ENCODE measurements at places on chromosomes 16 and 17.

DNA sequence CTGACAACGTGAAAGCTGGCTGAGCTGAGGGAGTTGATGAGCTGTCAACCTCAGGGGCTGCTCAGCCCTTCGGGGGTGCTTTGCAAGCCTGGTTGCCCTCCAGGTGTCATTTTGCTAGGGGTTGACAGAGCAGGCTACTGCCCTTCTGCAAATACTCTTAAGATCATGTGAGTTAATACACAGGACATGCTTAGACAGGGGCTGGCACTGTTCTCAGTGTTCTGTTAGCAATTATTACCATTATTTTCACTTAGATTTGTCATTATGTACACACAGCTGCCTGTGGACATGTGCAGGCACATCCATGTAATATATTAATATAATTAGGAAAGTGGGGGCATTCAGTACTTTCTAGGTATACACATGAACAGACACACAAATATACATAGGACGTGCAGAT is 554.3 kb upstream of the HSBP1 start:
- no peaks in the 10 kb centered on the region for H3K36me3 ChIP-seq
- H3K4me1 ChIP-seq, result no peaks in the 10 kb centered on the region
- H3K27ac ChIP-seq, result no peak overlapping the region
- no peak for DNase-seq
- H3K4me3 ChIP-seq, result no peak overlapping the region

DNA sequence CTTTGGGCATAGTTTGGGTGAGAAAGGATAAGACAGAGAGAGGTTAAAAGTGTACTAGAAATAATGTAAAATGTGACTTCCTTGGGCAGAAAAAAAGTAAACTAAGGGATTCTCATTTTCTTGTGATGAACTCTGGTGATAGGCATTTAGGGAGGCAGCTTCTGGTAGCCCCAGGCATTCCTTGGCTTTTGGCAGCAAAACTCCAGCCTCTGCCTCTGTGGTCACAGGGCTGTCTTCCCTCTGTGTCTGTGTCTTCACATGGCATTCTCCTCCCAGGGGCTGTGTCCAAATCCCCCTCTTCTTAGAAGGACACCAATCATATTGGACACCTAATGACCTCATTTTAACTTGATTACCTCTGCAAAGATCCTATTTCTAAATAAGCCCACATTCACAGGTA is 54.7 kb downstream of the HS3ST3B1 start:
- H3K27ac ChIP-seq, result no peak overlapping the region
- no peak overlapping the region for H3K4me3 ChIP-seq
- no peak for DNase-seq
- peaks cover 19% of the 10 kb centered on the region for H3K4me1 ChIP-seq
- no peaks in the 10 kb centered on the region for H3K36me3 ChIP-seq

DNA sequence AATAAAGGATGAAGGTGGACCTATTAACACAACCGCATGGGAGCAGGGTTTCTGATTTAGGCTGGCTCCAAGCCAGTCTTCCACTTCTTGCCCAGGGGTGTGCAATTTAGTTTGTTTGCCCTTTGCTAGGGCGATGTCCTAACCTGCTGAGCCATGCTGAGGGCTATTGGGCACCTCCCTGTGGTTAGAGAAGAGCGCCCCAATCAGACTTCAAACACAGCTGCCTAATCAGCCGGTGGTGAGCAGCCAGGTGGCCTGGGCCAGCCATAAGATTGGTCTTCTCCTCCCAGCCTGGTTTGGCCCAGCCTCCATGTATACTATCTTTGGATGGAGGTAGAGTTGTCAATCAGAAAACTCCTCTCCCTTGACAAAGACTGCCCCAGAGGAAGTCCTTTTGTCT is 15.7 kb downstream of the TMEM94 start:
- peaks cover 2% of the 10 kb centered on the region for H3K4me1 ChIP-seq
- no peaks in the 10 kb centered on the region for H3K27me3 ChIP-seq
- no peak overlapping the region for H3K27ac ChIP-seq
- H3K36me3 ChIP-seq, result peaks cover 17% of the 10 kb centered on the region
- no peak for DNase-seq
- no peak overlapping the region for H3K4me3 ChIP-seq

DNA sequence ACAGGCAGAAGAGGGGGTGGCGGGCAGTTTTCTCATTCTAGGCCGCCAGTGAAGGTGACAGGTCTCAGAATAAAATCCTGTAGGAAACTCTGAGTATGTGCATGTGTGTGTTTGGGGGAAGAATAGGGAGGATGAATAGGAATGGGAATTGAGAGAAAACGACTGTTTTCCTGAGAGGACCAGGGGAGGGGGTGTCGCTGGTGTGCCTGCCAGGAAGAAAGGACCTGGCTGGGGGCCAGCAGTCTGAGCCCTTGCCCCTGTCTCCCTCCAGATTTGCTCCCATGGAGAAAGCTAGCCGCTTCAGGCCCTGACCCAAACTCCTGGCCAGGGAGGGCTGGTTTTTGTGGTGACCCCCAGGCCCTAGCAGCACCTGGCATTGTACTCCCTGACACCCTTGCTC is 14.4 kb downstream of the C17orf50 start:
- H3K4me1 ChIP-seq, result no peaks in the 10 kb centered on the region
- peaks cover 13% of the 10 kb centered on the region for H3K27me3 ChIP-seq
- H3K27ac ChIP-seq, result no peak overlapping the region
- H3K36me3 ChIP-seq, result no peaks in the 10 kb centered on the region
- DNase-seq, result no peak

- H3K27me3 ChIP-seq, result no peaks in the 10 kb centered on the region
- H3K27ac ChIP-seq, result no peak overlapping the region
- peaks cover 26% of the 10 kb centered on the region for H3K4me1 ChIP-seq
- H3K36me3 ChIP-seq, result peaks cover 3% of the 10 kb centered on the region
- no peak overlapping the region for H3K4me3 ChIP-seq
Measured at GRCh38 chr16:80695020-80695419, 109.4 kb downstream of the CDYL2 start.

GRCh38 chr17:56675876-56676660 is 82.6 kb downstream of the NOG start:
- no peaks in the 10 kb centered on the region for H3K36me3 ChIP-seq
- H3K4me3 ChIP-seq, result no peak overlapping the region
- no peak overlapping the region for H3K27ac ChIP-seq

DNA sequence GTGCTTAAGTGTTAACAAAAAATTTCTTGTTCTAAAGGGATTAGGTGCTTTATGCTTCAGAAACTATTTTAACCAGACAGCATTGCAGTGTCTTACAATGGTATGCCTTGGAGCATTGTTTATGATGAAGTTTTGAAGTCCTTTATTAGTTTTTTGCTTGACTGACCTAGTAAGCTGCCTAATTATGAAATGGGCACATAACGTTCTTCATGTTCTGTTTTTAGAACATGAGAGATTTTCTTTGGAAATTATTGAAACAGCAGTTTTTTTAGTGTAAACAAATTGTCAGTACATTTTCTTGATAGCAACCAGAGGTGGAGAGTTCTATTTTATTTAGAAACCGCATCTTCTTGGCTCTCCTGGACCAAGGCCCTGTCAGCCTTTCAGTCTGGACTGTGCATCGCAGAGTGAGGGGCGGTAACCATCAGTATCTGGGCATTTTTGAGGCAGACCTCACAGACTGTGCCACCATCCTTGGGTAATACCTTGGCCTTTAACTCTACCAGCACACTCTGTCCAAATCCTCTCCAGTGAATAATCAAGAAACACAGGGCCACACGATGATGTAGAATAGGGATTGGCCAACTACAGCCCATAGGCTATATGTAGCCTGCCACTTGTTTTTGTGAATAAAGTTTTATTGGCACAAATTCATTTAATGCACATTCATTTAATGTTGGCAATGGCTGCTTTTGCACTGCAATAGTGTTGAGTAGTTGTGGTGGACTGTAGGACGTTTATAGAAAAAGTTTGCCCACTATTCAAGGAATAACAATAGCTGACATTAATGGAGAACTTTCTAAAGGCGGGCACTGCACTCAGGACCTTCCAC is 81.1 kb downstream of the VPS35L start:
- no peaks in the 10 kb centered on the region for H3K4me1 ChIP-seq
- H3K27ac ChIP-seq, result no peak overlapping the region
- no peak for DNase-seq
- H3K4me3 ChIP-seq, result no peak overlapping the region

Data from memory B cell (primary cell).